Stimulated activated CD8-positive, alpha-beta memory T cell treated with anti-CD3 and anti-CD28 coated beads, Interleukin-4, amount 100 ng/mL, for 1 hour (primary cell): ENCODE measurements at places on chromosomes 1 and 21.

GRCh38 chr1:1431845-1432273, 3.6 kb upstream of the VWA1 start:
- no peak for DNase-seq

DNA sequence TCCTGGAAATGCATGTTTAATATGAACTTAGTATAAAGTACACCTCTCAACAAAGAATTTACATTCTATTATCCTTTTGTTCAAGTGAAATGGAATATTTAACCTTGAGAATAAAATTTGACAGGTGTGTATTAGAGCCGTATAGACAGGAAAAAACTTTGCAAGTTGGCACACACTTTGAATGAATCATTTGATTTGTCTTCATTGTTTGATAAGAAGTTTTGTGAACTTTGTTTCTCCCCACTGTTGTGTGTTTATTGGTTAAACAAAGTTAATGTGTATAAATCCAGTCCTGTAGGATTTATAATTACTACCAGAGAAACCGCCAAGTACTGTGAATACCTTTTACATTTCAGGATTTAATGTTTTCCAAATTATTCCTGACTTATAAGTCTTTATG, 2.0 kb downstream of the SYDE2 start:
- DNase-seq, result no peak

GRCh38 chr1:13784971-13785370, 85.0 kb downstream of the PRDM2 start:
- no peak for DNase-seq

- DNase-seq, result peak; percentile 8
These were observed 670 bp downstream of the CLSTN1 start for GRCh38 chr1:9822897-9823692.

DNA sequence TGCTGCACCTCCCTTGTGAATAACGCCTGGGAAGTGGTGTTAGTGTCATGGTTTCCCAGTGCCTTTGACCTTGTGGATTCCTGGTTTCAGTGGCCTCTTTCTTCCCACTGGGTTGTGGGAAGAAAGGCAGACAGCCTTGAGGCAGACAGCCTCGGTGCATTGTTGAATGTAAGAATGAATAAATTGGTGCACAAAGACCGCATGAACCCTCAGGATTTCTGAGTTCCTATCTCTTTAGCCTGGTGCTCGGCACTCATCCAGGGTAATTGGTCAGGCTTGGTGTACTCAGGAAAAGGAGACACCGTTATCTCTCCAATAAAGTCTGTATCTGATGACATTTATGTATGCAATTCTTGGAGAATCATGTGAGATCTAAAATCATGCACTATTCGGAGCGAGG, 5.1 kb downstream of the ZNF362 start:
- DNase-seq, result no peak

- DNase-seq, result no peak
These were observed 2.1 kb upstream of the OBSCN start for GRCh38 chr1:228205526-228206436.

DNA sequence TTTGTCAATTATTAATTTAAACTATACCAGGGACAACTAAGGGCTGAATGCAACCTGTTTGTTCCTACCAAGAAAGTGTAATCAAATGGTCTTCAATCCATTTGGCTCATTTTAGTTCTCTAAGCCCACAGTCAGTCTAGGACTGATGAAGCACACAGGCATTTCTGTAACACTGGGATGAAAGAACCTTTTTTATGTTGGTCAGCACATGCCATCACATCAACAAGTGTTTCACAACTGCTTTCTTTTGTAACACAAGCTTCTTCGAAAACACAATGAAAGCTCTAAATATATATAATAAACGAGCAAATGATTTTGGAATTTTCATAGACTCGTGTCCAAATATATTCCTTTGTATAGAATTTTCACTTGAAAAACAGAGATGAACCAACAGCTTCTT, 28.8 kb downstream of the HEATR1 start:
- no peak for DNase-seq

- no peak for DNase-seq
These were observed 33.5 kb downstream of the DMAP1 start for GRCh38 chr1:44246806-44247205.

DNA sequence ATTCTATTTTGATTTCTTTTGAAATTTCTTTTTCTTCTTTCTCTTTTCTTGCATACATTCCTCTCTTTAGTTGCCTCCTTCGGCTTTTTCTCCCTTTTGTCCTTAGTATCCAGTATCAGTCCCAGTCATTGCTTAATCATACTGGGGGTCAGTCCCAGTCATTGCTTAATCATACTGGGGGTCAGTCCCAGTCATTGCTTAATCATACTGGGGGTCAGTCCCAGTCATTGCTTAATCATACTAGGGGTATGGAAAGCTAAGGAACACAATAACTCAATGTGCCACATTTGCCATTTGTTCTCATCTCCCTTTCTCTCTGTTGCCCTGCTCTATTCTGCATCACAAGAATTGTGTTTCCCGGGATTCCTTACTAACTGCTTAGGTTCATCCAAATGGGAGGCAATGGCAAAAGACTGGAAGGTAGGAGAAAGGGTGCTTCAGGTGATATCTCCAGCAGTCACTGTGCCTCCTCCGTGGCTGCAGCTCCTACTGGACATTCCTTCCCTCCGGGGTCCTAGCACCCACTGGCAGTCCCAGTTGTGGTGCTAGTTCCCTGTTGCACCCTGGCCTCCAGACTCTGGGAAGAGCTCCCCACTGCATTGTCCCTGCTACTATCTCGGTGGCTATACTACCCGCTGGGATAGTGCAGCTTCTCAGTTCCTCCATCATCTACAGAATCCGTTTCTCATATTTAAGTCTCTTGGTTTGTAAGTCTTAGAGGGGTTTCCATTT, 32.6 kb upstream of the LAMC1 start:
- DNase-seq, result no peak

DNA sequence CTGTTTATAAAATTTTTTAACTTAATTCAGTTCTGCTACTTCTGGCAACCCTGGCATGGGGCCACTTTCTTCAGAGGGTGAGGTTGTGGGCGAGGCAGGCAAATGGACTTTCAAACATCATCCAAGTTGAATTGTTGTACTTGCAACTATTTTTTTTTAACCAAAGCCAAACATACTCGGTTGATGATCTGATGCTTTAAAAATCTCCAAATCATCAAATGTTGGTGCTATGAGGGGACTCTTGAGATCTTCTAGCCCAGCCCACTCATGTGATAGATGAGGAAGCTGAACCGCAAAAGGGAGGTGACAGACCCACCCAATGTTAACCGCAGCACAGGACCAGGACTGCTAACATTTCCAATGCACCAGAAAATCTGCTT, 6.7 kb downstream of the SLC1A7 start:
- DNase-seq, result no peak

DNA sequence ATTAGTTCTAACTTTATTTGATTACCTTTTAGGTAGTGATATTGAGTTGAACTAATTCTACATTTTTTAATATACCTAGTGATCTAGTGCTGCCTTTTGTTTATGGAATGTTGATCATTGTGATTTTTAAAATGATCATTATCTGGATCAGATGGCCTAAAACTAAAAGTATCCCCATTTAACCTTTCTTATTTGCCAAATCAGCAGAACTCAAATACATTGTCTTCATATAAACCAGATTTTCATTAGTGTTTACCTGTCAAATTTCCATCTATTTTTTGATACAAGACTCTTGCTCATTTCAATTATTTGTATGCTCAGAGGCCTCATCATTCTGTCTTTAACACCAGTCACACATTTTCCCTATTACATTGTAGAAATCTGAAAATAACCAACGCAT, 441.2 kb downstream of the PTPRC start:
- DNase-seq, result no peak

DNA sequence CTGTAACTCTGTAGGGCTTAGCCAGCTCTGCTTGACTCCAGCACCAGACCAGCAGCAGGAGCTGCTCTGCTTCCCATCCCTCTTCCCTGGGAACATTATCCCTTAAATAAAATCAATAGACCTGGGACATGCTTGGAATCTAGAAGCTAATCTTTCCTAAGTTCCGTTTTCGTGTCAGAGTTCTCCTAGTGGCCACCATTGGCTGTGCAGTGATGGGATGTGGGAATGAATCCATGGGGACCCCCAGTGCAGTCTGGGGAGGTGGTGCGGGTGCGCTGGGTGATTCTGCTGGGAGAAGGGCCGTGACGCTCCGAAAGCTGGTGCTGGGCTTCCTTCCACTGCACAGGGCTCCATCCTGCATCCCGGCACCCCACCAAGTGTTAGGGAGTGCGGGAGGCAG, 202.7 kb downstream of the CAMTA1 start:
- DNase-seq, result no peak
